ENCODE measurements at places on chromosomes 1 and 21.

DNA sequence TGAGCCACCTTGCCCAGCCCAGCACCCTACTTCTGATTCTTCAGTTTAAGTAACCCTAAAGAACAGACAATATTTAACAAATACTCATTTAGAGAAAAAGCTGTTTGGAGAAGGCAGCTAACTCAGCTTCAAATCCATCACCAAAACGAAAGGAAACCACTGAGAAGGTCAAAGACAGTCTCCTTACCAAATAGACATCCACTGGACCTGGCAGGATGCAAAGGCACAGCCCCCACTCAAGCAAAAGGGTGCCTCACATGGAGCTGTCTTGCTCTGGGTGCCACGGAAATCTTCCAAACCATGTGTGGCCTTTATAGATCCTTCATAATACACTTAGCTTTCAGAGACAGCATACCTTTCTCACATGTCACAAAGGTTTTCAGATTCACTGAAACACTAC lies 165.5 kb downstream of the RERE start:
- DNase-seq: no peak

- no peak for DNase-seq
Observed at GRCh38 chr1:204505674-204506200, 10.5 kb upstream of the MDM4 start.

GRCh38 chr1:21586846-21587601 lies 77.8 kb downstream of the ALPL start:
- DNase-seq: no peak

DNA sequence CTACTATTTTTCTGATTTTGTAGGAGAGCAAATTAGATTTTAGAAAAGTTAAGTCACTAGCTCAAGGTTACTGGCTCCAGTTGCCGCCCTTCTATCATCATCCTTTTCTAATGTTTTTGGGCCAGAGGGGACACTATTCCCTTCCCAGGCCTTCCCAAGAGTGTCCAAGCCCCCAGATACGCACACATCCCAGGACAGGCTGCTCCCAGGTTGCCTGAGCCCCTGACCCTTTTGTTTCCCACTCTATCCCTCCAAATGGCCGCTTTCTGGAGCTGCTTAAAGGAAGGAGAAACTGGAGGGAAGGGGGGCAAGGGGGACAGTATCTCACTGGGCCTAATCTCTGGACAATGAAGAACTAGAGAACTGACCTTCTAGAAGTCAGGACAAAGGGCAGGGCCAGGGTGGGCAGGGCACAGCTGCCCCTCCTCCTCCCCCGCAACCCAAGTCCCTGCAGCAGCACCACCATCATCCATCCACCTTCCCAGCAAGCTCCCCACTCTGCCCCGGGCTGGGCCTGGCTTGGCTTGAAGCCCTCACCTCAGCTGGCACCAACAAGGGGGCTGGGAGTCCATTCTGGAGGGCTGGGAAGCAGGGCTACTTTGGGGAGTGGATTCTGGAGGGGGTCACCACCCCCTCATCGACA lies 1.1 kb upstream of the MAP7D1 start:
- DNase-seq: no peak

- no peak for DNase-seq
Observed at GRCh38 chr1:236699366-236699765, 13.1 kb downstream of the ACTN2 start.

Data from GOT3 (cell line).